ENCODE measurements at places on chromosomes 3 and 15.

DNA sequence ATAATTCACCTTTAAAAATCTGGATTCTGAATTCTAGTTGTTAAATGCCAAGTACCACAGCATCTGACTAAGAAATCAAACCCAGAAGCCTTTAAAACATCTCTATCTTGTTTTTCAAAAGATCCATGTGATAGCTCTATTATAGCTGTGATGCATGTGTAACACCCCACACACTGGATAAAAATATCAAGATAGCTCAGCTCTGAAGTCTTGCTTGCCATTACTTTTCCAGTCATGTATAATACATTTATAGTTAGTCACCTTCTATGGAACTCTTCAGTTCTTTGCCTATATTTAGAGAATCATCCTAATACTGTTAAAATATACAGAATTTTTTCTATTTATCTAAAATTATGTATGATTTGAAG lies 11.6 kb downstream of the ARPP19 start:
- no peak for DNase-seq

DNA sequence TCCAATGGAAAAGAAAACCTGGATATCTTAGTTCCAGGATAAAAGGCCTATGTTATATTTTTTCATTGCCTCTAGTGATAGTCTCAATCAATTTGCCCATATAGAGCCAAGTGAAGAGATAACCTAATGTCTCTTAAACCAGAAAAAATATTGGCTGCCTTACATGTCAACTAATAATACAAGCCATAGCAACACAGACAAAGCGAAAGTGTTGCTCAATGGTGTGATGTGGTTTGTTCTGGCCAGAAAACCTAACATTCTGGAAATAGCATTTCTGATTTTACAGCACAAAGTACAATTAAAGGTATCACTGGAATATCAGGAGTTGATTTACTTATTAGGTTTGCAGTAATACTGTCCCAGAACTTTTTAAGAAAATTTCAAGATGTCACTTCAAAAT lies 101.5 kb downstream of the ATP8B4 start:
- no peak for DNase-seq

- no peak for DNase-seq
Measured at GRCh38 chr15:73849641-73850040, 23.7 kb upstream of the TBC1D21 start.

GRCh38 chr15:66658044-66658443 lies 44.0 kb upstream of the SMAD6 start:
- DNase-seq, result no peak

DNA sequence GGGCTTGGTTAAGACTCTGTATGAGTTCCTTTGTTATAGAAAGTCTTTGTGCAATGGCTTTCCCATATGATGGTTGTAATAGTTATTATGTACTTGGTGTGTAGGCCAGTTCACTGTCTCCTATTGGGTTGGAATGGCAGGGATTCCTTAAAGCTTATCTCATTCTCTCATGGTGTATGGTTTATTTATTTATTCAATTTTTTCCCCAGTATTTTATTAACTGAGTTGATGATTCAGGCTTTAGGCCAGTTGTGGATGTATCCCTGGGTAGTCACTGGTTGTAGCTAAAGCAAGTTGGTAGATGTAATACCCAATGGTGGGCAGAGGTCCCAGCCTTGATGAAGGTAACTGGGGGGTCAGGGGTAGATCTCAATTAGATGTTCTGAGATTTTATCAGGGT lies 349.4 kb downstream of the DOCK3 start:
- no peak for DNase-seq

DNA sequence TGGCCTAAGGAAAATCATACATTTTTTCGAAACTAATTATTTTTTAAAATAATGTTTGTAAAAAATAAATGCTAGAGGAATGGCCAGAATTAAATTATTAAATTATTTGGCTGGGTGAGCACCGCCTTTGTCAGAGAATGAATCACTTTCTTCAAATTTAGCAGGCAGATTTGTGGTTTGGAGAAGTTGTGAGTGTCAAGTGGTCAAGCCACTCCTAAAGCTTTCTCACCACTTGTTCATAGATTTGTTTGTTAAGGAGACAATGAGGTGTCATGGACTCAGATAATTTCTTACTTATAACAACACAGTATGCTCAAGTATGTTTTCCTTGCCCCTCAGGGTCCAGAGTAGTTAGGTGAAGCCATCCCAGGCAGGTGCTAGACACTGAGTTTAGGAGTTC lies 196.2 kb downstream of the TUSC7 start:
- no peak for DNase-seq

GRCh38 chr3:37183375-37183831 lies 9.0 kb upstream of the LRRFIP2 start:
- DNase-seq, result no peak

GRCh38 chr15:61871926-61872522 lies 188.2 kb downstream of the VPS13C start:
- DNase-seq, result peak; percentile 12

DNA sequence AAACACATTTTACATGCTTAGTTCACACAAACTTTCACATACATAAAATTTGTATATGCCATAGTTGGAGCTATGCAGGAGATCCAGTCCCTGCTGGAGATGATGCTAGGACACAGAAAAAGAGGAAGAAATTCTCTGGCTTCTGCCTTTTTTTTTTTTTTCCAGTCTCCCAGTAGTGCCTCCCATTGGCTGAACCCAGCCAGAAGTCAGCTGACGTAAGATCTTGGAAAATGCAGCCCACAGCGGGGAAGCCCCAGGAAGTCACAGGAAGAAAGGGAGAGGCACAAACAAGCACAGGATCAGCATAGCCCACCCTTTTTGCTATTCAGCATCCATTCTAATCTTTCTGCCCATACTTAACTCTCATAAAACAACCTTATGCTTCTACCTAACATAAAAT lies 38.5 kb downstream of the SCN11A start:
- no peak for DNase-seq

- no peak for DNase-seq
Measured at GRCh38 chr3:31242026-31242960, 290.4 kb upstream of the STT3B start.

GRCh38 chr3:46293991-46294833 lies 52.0 kb downstream of the CCR3 start:
- DNase-seq, result no peak

GRCh38 chr3:136624371-136624770 lies 127.8 kb downstream of the STAG1 start:
- DNase-seq, result no peak

- no peak for DNase-seq
Measured at GRCh38 chr15:72338617-72339321, 18.8 kb upstream of the CELF6 start.

DNA sequence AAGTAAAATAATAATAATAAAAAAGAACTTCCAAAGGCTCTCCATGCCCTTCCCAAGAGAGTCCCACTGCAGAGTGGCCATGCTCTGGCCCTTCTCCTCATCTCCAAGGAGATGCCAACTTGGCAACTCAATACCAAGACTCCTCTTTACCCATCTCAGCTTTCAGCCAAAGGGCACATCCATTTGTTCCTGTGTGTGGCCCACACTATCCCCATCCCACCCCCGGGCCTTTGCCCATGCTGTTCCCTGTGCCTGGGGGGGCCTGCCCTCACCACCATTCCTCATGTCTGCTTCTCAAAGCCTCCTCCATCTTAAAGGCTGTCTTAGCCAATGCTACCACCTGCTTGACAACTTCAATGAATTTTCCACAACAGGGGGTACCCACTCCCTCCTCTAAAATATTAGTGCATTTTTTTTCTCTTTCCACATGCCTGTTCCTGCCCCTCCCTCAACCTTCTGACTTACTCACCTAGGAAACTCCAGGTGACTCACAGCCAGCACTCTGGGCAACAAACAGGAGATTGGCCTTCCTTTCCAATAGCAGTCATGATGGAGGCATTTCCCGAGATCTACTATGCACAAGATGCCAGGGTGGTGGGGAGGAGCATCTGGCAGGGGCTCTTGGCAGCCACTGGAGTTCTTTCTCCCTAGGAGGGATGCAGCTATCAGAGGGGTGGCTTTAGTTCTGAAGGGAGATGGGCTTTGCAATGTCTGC lies 109.4 kb upstream of the SMAD3 start:
- DNase-seq, result no peak

DNA sequence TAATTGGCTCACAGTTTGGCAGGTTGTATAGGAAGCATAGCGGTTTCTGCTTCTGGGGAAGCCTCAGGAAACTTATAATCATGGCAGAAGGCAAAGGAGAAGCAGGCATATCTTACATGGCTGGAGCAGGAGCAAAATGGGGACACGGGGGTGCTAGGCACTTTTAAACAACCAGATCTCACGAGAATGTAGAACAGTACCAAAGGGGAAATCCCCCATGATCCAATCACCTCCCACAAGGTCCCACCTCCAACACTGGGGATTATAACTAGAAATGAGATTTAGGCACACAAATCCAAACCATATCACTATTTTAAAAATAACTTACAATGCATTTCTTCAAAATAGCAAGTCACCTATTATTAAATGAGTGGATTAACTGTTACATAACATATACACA lies 47.1 kb upstream of the ANKRD28 start:
- no peak for DNase-seq

DNA sequence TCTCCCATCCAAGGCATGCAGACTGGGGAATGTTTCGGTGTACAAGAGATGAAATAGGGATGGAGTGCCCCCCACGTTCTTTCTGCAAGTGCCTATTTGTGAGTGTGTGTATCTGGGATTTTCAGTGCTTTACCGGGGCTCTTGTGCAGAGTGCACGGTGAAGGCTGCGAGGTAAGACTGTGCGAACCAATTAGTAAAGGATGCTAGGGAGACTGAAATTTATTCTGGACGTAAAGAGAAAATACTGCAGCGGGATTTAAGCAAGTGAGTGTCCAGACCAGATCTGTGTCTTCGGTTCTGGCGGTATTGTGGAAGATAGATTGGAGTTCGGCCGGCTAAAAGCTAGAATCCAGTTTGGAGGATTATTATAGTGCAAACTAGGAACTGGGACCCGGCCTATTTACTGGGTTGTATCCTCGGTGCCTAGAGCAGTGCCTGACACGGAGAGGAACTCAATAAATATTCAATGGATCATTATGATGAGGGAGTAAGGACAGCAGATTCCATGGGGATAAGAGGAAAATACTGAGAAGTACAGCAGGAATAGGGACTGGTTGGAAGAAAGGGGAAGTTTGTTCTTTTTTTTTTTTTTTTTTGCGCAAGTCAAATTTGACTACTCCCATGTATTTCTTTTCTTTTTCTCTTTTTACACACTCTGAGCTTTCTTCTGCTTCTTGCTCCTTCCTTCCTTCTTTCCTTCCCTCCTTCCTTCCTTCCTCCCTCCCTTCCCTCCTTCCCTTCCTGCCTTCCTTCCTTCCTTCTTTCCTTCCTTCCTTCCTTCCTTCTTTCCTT lies 580 bp upstream of the MAGEF1 start:
- no peak for DNase-seq

GRCh38 chr3:127006781-127007436 lies 24.0 kb downstream of the PLXNA1 start:
- DNase-seq, result no peak

- DNase-seq, result no peak
Measured at GRCh38 chr3:38015485-38015884, 14.0 kb downstream of the PLCD1 start.

DNA sequence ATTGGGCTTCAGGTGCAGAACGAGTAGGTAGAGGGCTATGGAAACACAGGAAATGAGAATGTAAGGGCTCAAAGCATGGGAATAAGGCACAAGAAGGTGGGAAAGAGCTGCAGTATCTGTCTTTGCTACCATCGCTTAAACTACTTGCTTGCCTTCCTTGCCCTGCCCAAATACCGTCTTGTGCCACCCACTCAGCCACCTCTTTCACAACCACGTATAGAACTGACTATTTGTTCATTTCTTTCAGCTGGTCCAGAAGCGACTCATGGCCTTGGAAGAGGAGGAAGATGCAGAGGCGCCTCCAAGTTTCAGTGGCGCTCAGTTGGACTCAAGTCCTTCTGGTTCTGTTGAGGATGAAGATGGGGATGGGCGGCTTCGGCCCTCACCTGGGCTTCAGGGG lies 11.8 kb downstream of the LPCAT4 start:
- no peak for DNase-seq

DNA sequence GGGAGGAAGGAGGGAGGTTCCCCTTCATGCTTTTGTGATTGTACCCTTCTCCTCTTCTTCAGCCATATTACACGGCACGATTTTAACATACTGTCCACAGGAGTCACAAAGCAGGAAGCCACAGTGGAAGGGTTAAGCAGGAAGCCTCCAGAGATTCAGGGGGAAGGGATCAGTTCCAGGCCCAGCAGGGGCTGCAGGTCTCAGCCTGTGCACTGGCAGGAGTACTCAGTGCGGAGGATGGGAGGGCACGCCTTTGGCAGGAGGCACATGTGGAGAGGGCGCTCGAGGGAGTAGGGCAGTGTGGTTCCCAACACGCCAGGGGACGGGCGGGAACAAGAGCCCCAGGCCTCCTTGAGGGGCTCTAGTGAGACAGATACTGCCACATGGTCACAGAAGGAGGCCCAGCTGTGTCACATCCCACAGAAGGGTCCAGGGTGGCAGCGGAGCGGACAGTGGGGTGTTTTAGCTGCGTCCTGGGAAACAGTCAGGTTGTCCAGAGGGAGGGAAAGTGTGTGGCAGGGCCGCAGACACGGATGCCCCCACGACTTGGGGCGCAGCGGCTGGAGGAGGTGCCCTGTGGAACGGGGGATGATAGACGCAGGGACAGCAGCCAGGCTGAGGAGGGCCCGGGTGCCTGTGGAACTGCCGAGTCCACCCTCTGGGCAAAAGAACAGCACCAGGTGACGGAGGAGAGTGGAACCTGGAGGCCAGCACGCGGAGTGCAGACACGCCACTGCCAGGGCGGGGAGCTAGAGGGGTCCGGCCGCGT lies 77.5 kb downstream of the CHSY1 start:
- no peak for DNase-seq

GRCh38 chr3:135325096-135325495 lies 530.0 kb downstream of the EPHB1 start:
- DNase-seq, result peak; percentile 85

DNA sequence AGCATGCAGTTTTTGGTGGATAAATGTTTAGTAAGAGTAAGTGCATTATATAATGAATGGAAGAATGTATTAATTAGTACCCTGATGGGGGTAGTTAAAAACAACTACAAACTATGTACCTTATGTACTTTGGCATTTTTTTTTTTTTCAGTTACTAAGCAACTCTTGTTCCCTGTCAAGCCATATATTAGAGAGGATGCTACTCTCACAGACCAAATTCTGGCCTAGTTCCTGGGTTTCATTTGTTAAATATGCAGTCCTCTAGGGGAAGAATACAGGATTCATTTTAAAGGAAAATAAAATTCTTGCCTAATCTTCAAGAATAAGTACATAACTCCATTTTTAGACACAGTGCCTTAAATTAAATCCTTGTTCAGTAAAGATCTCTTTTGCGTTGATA lies 16.9 kb downstream of the FAM98B start:
- DNase-seq, result no peak

Measured in NCI-H2029 treated with DMSO at 0.1 percent for 48 hours (cell line).